ENCODE measurements at places on chromosomes 5 and 9.
A peak's percentile ranks its signal among the peaks of the same experiment; 100 is the strongest.

GRCh38 chr9:93264338-93265125 lies 80.6 kb downstream of the WNK2 start:
- DNase-seq: no peak

DNA sequence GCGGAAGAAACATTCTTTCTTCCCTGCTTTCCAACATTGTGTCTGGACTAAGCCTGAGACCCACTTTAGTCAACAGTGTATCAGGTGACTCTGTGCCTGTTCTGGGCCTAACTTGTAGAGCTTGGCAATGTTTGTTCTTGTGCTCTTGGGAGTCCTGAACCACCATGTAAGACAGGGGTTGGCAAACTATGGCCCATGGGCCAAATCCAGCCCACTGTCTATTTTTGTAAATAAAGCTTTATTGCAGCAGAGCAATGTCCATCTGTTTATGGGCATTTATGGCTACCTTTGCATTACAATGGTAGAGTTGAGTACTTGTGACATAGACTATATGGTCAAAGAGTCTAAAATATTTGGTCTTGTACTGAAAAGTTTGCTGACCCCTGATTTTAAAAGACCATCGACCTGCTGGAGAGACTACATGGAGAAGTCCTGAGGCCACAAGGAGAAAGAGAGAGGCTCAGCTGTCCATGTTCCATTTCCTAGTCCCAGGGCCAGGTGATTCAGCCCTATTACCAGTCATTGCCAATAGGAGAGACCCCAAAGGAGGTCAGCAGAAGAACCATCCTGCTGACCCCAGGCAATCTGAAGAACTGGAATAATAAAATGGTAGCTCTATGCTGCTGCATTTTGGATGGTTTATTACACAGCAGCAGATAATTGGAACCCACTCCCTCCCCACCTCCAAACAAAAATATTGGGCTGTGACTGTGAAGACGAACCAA lies 211.3 kb downstream of the AUH start:
- no peak for DNase-seq

DNA sequence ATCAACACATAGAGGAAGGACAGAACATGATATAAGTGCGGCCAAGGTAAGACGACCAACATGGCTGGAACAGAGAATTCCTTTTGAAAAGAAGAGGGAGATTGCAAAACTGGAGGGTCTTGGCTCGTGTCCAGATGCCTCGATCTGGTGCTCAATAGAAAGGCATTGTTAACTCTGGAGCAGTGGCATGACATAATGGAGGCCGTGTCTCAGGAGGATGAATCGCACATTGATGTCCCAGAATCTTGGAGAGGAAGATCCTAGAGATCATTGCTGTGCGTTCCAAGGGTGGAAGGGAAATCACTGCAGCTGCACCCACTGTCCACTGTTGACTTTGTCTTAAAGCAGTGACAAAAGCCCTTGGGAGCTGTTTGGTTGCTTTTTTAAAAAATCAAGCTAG lies 30.9 kb downstream of the GRAMD2B start:
- no peak for DNase-seq

GRCh38 chr5:77419644-77420582 lies 72.2 kb downstream of the WDR41 start:
- no peak for DNase-seq

GRCh38 chr5:79702606-79703380 lies 13.2 kb downstream of the CMYA5 start:
- no peak for DNase-seq

- peak; percentile 65 for DNase-seq
Measured at GRCh38 chr5:37722236-37723161, 117.3 kb downstream of the GDNF start.

DNA sequence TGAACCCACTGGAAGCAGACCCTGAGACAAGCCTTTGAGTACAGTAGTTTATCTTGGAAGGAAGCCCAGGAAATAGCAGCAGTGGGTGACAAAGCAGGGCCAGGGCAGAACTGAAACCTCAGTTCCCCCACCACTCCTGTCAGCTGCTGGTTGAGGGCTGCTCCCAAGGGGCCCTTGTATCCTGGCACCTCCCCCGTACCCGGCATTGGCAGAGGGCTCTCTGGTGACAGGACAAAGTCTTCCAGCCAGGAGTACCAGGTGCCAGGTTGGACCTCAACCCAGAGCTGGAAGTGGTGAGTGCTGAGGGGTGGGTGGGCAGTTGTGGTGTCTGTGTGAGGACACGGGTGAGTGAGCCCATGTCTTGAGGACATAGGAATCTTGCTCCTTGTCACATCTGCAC lies 123.3 kb downstream of the PHF2 start:
- no peak for DNase-seq

DNA sequence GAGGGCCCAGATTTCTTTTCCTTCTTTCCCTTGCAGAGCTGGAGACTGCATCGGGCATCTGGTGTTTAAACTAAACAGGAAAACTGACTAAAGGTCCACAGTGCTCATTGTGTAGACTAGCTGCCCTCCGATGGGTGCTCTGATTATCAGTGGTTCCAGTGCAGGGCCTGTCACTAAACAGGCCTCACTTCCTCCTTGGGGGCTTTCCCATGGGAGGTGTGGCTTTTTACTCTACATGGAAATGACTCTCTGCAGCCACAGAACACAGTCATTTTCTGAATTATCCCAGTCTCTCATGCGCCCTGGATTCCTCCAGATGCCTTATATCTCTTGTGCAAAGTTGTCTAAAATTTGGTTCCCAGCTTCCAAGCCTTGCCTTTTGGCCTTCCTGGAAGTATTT lies 199.2 kb downstream of the TRIO start:
- DNase-seq: no peak

GRCh38 chr5:3596261-3596825 lies 711 bp downstream of the IRX1 start:
- no peak for DNase-seq

DNA sequence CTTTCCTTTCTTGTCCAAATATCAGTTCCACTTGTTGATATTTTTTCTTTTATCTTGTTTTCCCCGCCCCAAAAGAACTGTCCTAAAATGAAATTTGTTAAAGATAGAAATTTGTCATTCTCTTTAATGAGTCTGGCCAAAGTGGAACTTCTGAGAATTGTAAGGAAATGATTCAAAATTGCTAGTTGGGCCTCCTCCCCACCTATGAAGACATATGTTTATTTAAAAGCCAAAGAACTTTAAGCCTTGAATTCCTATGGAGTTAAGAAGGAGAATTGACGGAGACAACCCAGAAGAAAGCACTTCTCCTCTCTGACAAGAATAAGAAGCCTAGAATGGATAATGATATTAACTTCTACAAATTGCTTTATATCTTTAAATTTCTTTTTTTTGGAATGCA lies 59.1 kb upstream of the ALDH1A1 start:
- DNase-seq: no peak

DNA sequence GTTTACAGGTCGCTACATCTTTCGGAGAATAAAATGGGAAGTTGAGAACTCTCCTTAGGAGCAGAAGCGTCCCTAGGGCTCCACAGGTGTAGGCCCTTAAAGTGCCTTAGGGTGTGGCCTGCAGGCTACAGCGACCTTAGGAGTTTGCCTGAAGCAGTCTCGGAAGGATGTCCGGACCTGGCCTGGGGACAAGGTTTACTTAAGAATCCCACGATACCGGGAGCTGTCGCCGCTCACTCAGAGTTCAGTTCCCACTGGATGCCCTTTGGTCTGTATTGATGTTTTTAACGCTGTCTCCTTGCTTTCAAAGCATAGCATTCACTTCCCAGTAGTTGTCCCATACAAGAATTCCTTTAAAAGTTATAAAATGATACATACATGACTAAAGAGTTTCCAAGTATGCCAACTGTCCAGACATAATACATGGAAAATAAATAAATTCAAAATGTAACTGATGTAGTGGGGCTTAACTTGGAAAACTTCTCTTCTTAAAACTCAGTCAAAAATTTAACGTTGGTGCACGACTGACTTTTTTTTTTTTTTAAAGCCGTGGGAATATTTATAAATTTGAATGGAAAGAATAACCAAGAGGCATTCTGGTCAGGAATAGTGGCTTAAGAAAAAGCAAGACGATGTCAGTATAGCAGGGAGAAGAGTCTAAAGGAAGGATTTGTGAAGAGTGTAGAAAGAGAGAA lies 848 bp downstream of the RAD50 start:
- DNase-seq: no peak

DNA sequence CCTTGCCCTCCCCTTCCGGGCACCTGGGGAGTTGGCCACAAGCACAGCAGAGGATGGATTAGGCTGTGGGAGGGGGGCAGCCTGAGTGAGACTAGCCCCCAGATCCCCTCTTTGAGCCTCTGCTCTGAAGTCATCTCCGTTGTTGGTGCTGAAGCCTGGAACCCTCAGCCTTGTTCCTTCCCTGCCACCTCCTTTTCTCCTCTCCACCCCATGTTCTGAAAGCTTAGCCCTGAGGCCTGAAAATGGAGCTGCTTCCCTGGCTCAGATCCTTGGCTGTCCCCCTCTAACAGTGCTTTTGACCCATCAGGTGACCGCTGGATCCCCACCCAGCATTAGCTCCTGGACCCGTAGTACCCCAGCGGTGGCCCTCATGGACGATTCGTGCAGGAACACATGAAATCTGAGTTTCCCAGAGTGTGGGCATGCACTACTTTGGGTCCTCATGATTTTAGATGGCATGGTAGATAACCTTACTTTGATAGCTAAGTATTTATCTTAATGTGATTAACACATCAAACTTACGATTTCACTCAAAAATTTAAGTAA lies 21.6 kb upstream of the ANGPTL2 start:
- DNase-seq: no peak

GRCh38 chr5:159051421-159052282 lies 48.1 kb downstream of the EBF1 start:
- no peak for DNase-seq

DNA sequence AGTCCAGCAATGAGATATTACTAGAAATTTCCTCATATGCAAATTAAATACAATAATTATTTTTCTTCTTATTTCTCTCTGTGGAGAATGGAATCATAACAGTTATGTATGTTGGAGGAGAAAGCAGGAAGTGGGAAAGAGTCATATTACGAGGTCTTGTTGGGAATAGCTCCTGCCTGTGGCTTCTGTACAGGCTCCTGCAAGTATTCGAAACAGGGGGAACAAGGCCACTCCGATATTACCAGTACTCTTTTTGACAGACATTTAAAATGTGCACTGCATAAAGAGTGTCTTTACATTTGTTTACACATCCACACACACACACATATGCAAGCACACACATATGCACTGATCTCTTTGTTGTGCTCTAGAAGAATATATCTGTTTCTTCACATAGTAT lies 812.0 kb upstream of the ZNF608 start:
- no peak for DNase-seq

GRCh38 chr9:109906766-109907382 lies 126.9 kb downstream of the PALM2AKAP2 start:
- DNase-seq: no peak

DNA sequence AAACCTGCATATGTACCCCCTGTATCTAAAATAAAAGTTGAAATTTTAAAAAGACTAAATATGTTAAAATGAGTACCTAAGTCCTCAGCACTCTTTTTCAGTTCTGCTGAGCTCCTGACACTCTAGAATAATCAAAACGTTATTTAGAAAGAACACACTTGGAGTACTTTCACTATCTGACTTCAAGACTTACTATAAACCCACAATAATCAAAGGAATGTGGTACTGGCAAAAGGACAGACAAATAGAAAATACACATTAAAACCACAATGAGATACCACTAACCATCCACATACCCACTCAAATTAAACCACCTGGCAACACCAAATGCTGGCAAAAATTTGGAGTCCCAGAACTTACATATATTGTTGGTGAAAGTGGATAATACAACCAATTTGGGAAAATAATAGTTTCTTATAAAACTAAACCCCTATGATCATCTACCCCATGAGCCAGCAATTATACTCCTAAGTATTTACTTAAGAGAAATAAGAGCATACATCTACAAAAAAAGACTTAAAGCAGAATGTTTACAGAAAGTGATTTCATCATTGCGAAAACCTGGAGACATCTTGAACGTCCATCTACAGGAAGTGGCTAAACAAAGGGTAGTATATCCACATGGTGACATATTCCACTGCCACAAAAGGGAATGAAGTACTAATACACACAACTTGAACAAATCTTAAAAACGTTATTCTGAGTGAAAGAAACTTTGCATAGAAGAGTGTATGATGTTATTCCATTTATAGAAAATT lies 12.8 kb upstream of the PRSS3 start:
- DNase-seq: peak; percentile 52

DNA sequence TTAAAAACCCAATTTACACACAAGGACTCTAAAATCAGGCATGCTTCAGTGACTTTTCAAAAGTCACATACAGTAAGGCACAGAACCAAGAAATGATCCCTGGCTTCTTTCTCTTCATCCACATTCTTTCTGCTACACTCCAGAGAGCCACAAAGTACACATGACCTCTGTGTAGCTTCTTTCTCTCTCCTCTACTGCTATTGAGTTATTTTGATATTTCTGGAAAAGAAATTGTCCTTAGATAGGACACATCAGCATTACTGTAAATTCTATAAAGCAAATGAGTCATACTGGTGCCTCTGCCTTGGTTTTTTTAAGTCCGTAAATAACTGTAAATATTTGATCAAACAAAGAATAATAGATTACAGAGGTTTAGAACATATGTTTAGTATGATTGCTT lies 96.3 kb downstream of the KIAA0825 start:
- DNase-seq: no peak

GRCh38 chr5:133406208-133406976 lies 205.9 kb downstream of the FSTL4 start:
- DNase-seq: no peak

- DNase-seq: no peak
Measured at GRCh38 chr5:87746891-87747377, 334.2 kb upstream of the CCNH start.

DNA sequence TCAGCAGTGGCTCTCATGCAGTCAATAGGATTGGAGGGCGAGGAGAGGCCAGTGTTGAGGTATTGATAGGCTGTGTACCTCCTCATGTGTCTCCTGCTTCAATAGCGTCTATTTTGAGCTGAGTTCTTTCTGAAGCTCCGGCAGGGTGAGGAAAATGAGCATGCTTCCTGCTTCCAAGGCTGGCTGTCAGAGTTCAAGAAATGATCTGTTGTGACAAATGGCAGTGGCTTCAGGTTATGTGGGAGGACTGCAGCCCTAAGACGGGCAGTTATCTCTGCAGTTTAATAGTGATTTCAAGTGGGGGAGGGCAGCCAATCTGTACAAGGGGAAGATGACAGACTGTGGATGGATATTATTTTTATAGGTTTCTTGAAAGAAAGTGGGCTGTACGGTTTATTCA lies 54.0 kb upstream of the CXCL14 start:
- no peak for DNase-seq

DNA sequence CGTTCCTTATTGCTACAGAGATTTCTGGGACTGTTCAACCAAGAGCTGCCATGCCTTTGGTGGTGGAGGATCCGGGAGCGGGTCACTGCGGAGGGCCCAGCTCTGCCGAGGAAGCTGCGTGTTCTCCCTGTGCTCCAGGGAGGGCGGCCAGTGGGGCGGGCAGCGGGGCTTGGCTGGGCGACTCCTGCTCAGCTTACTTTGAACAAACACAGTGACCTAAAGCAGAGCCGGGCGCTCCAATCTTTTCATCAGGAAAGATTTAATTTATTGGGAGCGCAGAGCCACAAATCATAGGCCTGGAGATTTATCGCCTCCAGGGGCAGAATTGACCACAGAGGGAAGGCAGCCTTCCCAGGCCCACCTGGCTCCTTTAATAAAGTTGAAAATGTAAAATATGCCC lies 27.7 kb downstream of the LHX3 start:
- no peak for DNase-seq
